ENCODE measurements at places on chromosomes 16 and 17.

DNA sequence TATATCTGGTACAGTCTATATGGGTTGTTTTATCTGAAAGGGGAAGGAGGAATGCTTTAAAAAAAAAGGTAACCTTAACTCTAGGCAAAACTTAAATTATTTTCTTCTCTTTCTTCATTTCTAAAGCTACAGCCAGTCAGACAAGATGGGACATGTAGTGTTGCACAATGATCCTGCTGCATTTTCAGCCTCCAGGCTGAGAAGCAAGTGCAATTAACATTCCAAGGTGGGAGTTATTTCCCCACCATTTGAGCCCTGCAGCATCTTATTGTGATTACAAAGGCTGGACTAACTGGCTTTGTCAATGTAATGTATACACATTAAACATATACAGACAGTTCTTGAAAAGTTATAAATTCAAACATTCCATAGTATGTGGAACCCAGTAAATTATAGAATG, 22.6 kb upstream of the NF1 start:
- no peak for DNase-seq

DNA sequence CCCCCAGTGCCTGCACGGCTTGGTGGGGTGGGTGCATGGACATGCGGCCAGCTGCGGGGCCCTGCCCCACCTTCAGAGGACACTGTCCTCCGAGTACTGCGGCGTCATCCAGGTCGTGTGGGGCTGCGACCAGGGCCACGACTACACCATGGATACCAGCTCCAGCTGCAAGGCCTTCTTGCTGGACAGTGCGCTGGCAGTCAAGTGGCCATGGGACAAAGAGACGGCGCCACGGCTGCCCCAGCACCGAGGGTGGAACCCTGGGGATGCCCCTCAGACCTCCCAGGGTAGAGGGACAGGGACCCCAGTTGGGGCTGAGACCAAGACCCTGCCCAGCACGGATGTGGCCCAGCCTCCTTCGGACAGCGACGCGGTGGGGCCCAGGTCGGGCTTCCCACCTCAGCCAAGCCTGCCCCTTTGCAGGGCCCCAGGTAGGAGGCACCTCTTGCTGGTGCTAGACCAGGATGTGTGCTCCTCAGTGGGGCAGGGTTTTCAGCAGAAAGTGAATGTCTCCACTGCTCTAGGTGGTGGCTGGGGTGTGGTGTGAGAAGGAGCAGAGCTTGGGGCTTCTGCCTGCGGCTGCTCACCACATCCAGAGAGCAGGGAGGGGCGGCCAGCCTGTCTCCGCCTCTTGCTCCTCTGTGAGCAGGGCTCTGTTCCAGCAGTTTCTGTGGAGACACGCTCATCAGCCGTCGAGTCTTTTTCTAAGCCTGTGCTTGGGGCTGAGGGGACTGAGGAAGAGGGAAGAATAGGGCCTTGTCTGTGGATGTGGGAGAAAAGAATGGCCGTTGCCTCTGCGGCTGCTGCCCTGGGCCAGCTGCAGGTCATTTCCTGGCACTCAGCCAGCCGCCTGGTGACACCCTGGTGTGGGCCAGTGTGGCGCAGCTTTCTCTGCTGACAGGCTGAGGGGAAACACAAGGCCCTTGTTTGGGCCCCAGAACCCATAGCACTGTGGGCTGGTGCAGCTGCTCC, 2.2 kb downstream of the ZNF276 start:
- DNase-seq: no peak

DNA sequence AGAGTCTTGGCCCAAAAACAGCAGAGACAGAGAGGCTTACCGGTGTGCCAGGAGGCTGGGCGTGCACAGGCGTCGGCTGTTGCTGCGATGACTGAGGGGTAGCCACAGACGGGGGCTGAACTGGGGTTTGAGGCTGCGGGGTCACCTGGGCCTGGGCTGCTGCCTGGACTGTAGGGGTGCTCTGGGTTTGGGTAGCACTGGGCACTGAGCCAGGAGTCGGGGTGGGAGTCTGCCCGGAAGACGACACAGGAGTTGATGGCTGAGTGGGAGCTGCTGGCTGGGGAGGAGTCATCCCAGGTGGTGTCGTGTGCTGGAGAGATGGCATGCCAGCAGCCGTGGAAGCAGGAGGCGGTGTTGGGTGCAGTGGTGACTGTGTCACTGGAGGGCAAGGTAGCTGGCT, 53.2 kb upstream of the TRAP1 start:
- no peak for DNase-seq

GRCh38 chr17:50209472-50210239, 8.2 kb upstream of the COL1A1 start:
- DNase-seq: peak; percentile 99

DNA sequence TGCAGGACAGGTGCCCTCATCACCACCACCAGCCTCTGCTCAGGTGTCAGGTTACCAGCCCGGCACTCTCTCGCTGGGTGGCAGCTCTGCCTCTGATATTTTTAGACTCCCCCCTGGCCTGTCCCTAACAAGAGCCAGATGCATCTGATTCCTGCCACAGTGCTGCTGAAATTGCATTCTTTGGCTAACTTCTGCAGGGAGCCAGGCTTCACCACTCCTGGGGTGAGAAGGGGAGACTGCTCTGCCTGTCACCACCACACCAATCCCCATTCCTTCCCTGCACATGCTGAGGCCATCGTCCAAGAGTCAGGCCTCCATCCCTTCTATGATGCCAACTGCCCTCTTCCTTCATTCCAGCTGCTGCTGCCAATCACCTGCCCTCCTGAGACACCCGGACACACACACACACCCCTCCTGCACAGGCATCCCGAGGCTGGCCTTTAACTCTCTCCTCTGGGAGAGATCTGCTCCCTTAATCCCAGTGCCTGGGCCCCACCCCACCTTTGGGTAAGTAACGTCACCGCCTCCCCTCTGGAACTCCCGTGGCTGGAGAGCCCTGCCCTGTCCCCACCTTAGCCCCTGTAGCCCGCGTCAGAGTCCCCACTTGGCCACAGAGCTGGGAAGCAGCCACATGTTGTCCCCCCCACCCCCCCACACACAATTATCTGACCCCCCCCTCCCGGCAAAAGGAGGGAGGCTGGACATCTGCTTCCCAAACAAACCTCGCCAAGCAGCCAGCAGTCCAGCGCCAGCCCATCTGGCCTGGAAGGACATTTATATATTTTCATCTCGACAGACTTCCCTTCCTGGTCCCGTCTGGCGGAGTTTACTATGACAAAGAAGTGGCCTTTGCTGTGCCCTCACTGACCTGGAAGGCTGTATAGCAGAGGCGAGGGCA, 2.8 kb downstream of the EMP2 start:
- peak; percentile 54 for DNase-seq

DNA sequence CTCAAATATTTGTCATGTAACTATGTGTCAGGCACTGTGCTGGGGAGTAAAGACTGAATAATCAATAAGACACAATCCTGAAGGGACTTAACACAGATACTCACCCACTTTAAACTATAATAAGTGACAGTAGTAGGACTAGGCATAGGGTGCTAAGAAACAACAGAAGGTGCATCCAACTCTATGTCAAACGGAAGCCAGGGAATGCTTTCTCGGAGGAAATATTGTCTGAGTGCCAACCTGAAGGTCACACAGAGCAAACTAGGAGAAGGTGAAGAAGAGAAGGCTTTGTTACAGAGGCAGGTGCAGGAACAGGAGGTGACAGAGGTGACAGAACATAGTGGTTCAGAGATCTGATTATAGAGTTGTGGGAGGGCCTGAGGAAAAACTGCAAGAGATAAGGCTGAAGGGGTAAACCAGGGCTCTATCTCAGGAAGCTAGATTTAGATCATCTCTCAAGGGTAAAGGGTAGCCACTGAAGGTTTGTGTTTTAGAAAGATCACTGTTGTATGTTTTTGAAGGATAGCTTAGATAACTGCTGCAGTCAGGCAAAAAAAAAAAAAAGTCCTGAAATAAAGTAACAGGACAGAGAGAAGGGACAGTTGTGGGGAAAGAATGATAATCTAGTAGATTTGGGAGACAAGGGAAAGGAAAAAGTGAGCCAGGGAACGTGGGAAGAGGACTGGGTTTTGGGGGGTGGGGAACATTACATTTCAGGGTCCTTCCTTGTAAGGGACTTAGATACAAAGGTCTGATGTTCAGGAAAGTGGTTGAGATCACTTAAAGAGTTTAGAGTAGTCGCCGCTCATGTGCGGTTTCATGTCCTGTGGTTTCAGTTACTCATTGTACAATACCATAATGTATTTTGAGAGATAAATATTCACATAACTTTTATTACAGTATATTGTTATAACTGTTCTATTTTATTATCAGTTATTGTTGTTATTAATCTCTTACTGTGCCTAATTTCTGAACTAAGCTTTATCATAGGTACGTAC, 85.6 kb upstream of the NETO2 start:
- no peak for DNase-seq

GRCh38 chr16:1295465-1295864, 14.0 kb upstream of the UBE2I start:
- DNase-seq: no peak

- DNase-seq: peak; percentile 8
These were observed 11.7 kb upstream of the ATP2C2 start for GRCh38 chr16:84356591-84357116.

- peak; percentile 85 for DNase-seq
These were observed 84.3 kb downstream of the BMERB1 start for GRCh38 chr16:15518381-15519351.

- peak; percentile 24 for DNase-seq
These were observed 702 bp downstream of the TENT4B start for GRCh38 chr16:50153596-50154419.

GRCh38 chr17:79702550-79703236, 28.1 kb upstream of the ENPP7 start:
- no peak for DNase-seq

DNA sequence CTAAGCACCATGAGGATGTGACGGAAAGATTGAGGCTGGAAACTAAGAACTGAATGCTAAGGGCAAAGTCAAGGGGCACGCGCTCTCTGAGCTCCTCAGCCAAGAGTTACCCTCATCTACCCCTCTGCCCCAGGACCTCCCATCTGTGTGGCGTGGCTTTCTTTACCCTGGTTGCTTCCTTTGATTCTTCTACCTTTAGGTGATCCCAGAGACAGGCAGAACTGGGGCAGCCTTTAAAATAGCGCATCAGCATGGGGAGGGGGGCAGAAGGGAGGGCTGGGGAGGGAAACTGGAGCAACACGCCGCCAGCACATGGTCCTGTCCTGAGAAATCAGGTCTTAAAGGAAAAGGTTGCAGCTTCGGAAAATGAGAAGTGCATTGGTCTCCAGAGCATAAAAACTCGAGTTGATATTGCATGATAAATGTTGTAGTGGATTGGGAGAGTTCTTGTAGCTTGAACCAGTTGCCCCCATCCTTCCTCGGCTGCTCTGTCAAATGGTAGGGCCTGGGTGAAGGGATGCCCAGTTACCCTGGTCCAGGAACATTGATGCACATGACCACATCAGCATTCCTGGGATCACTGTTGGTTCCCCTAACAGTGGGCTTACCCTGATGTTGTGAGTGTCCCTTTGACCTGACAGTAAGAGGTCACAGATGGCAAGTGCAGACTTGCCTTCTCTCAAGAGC, 29.7 kb downstream of the LDHD start:
- no peak for DNase-seq

GRCh38 chr16:10679921-10680320, 14.8 kb downstream of the TEKT5 start:
- DNase-seq: no peak

- DNase-seq: no peak
These were observed 18.8 kb downstream of the CDC42EP4 start for GRCh38 chr17:73293031-73293430.

DNA sequence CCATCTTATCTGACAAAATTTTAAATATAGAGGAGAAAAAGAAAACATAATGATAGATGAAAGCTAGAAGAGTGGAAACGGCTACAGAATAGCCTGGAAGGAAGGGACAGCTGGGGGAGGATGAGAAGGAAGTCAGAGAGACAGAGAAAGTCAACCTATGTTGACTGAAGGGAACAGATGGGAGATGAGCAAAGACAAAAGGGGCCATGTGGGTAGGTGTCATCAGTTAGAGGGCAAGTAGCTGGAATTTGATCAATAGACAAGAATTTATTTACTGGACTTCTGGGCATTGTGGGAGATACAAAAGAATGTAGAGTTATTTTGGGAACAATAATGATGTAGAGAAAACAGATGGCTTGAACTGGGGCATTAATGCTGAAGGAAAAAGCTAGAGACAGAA, 194.4 kb downstream of the ANKFN1 start:
- DNase-seq: no peak

DNA sequence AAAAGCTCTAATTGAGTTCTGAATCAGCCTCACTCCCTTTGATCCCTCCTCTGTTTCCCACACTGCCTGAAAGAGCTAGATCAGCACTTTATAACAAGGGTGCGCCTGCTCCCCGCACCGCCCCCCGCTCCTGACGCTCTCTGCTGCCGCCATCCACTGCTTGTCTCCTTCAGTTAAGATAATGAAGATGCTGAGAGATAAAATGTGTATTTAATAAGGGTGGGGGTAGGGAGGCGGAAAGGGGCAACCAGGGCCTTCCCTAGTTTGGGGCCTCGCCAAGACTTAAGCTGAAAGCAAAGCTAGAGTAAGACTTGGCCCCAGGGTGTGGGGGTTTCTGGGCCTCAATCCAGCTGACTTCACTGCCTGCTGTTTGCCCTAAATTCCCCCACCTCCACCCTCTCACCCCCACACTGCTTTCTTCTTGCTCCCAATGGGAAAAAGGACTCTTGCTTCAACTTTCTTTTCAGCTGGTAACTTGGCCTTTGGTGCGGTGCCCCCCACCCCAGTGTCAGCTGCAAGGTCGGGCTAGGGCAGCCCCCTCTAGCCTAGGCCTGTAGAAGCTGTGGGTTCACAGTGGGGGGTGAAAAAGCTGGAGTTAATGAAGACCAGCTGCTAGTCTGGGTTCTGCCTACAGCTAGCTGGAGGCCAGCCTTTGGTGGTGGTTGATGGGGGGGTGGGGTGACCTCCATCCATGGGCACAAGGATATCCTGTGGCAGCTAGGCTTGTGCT, 1.8 kb upstream of the RARA start:
- DNase-seq: peak; percentile 92

- DNase-seq: no peak
These were observed 19.6 kb downstream of the ATF7IP2 start for GRCh38 chr16:10405386-10405939.

- DNase-seq: no peak
These were observed 8.0 kb upstream of the CCL1 start for GRCh38 chr17:34370997-34371395.

DNA sequence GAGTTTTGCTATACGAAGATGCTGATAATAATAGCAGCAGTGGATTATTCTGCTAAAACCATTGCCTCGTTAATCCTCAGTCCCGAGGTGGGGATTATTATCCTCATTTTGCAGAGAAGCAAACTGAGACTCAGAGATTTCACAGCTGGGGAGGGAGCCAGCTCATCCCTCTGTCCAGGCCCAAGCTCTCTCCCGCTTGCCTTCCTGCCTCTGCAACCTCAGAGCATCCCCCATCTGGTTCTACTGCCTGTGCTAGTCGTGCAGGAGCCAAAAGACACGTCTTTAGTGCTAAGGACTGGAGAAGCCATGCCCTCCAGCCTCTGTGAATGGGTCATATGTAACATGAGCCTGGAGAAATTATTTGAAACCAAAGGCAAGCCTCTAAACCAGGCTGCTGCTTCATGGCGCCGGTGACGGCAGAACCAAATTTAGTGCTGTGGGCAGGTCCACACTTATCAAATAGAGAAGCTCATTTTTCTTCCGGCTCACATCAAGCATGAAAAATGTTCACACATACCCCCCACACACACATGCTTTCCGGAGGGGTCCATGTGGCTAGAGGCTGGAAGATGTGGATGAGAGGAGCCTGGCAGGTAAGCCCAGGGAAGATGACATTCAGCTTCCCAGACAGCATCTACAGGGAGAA, 13.5 kb downstream of the MAPT start:
- DNase-seq: no peak

GRCh38 chr17:17778308-17779014, 58.3 kb downstream of the SREBF1 start:
- peak; percentile 19 for DNase-seq
